ENCODE measurements at places on chromosomes 2 and 18. TPM values are rescaled to one million over a fixed set of nuclear protein-coding genes. Genes with fewer than 3 reads are reported as not detected.

INHBB gene
- not detected for total RNA-seq

SERPINB12 gene
- not detected for total RNA-seq

DNA sequence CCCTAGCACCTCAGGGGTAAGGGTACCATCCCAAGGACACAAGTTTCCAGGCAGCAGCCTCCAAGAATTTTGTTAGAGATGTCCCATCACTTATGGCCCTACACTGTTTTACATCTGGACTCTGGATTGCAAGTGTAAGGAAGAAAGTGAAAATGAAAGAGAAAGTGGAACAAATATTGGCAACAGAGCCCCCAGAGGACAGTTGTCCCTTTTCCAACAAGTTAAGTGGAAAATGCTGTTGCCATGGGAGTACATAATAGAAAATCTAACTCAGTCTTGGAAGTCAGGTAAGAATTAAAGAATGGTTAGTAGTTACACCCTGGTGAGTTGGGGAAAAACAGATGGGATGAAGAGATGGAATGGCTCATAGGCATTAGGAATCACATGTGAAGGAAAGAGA is 50.6 kb downstream of the TTC21B start:
- H3K27me3 ChIP-seq: no peaks in the 10 kb centered on the region
- DNase-seq: no peak
- no peak overlapping the region for H3K27ac ChIP-seq

GRCh38 chr2:128196026-128196425 is 105.0 kb downstream of the UGGT1 start:
- H3K27me3 ChIP-seq: no peaks in the 10 kb centered on the region
- DNase-seq: no peak
- H3K27ac ChIP-seq: peak overlapping the region; percentile 44
- H3K4me1 ChIP-seq: peaks cover 19% of the 10 kb centered on the region

MALL gene
- not detected for total RNA-seq
